ENCODE measurements at places on chromosomes 5 and 9. TPM values are rescaled to one million over a fixed set of nuclear protein-coding genes. Genes with fewer than 3 reads are reported as not detected.

DNA sequence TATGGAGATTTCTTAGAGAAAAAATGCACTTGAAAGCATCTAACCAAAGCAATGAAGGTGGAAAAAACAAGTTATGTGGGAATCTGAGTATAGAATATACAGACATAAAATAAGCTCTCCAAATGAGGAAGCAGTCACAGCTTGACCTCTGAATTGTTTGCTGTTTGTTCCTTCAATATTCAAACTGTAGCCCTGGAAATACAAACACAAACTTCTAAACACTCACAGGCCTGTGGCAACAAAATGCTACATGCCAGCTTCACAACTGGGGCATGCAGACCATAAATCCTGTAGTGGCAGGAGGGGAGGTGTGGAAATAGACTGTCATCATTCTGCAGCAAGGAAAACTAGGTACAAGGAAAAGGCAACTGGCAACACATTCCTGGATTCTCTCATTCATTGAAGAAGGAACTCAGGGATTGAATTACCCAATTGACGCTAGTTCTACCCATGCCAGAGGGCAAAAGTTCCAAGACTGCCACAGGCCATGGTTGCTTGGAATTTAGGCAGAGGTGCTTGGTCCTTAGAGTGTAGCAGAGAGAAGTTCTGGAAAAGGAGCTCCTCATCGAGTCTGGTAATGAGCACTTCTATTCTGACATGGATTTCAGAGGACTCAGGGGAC lies 349.6 kb downstream of the PDE4D start:
- DNase-seq, result no peak

Gene MVB12B
- 16.8 TPM for total RNA-seq

- peak; percentile 54 for DNase-seq
Observed at GRCh38 chr9:127967151-127967809, 13.5 kb downstream of the EEIG1 start.

DNA sequence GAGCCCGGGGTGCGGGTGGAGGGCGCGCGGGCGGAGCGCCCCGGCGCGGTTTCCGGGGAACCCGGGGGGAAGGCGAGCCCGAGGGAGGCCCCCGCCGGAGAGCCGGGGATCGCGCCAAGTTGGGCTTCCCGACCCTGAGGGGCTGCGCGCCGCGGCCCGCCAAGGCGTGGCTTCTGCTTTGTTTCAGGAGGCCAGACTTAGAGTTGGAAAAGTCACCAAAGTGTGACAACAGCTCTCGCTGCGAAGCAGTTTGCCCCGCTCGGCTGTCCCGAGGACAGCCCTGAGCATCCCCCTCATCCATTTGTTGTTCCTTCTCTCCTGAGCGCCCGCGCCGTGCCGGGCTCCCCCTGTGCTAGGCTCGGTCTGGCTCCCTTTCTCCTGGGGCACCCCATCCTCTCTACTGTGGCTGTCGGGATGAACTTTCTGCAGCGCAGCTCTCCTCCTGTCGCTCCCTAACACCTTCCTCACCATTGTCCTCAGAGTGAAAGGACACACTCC lies 410 bp downstream of the GLIPR2 start:
- no peak for DNase-seq
